ENCODE measurements at places on chromosomes 6 and 20.

GRCh38 chr6:118918329-118918725 is 16.6 kb downstream of the MCM9 start:
- H3K4me1 ChIP-seq = no peaks in the 10 kb centered on the region
- no peak overlapping the region for H3K27ac ChIP-seq
- H3K4me3 ChIP-seq = no peak overlapping the region
- peaks cover 10% of the 10 kb centered on the region for H3K36me3 ChIP-seq

DNA sequence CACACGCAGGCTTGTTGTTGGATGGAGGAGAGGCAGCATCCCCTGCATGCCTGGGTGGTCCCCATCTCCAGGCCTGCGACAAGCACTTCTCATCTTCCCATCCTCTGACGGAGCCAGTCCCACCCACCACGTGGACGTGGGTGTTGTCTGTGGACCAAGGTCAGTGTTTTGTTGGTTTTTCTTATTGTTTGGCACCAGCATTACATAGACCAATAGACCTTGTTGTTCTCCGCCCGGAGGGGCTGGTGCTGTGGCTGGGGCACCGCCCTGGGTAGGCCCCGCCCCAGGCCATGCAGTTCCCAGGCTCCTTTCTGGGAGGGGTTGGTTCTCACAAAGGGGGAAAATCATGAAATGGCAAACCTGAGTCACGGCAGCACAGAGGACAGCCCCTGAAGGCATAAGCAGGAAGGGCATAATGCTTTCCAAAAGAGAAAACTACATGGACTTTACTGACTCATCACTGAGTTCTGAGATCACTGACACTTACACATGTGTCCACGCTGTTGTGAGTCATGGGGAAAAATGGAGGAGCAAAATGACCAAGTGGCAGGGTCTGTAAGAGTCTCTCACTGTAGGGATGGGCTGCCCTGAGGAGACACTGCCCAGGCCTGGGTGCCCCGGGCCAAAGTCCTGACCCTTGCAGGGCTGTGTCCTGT is 90.8 kb downstream of the THBS2 start:
- no peak overlapping the region for H3K27ac ChIP-seq
- no peaks in the 10 kb centered on the region for H3K36me3 ChIP-seq
- no peak overlapping the region for H3K4me3 ChIP-seq

DNA sequence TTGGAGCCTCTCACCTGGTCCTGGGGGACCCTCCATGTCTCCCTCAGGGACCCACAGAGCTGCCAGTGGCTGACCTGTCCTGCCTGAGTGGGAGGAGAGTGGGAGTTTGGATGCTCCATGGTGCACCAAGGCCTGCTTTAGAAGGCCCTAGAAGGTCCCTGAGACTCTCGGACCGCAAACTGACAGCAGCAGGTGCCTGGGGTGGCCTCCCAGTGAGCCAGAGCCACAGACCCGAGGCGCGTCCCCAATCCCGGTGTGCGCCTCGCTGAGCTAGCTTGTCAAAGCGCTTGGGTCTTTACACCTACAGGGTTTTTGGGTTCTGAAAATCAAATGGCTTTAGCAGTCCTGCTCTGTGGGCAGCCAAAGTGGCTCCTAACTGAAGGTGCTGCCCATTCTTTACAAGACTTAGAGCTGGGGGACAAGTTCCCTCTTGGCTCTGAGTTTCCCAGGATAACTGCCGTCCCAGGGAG is 4.9 kb downstream of the MYT1 start:
- no peak overlapping the region for H3K4me3 ChIP-seq
- peaks cover 5% of the 10 kb centered on the region for H3K27me3 ChIP-seq
- H3K4me1 ChIP-seq = peaks cover 15% of the 10 kb centered on the region
- no peak overlapping the region for H3K27ac ChIP-seq
- no peaks in the 10 kb centered on the region for H3K36me3 ChIP-seq

DNA sequence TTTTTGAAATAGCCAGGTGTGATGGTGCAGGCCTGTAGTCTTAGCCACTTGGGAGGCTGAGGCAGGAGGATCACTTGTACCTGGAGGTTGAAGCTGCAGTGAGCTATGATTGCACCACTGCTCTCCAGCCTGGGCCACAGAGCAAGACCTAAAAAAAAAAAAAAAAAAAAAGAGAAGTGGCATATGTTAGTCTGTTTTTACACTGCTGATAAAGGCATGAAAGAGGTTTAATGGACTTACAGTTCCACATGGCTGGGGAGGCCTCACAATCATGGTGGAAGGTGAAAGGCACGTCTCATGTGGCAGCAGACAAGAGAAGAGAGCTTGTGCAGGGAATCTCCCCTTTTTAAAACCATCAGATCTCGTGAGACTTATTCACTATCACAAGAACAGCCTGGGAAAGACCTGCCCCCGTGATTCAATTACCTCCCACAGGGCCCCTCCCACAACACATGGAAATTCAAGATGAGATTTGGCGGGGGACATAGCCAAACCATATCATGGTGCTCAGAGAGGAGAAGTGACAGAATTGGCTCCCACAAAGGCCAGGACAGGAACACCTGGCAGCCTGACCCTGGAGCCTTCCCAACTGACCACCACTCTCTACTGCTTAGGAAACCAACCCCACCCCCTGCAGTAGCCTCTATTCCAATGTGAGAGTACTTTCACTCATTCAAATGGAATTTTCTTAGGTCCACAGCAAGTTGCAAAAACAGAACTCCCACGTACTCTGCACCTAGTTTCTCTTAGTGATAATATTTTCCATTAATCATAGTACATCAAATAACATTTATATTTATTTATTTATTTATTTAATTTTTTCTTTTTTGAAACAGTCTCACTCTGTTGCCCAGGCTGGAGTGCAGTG is 29.8 kb downstream of the ARHGAP40 start:
- H3K27me3 ChIP-seq = peaks cover 9% of the 10 kb centered on the region
- H3K4me3 ChIP-seq = no peak overlapping the region
- H3K27ac ChIP-seq = no peak overlapping the region
- H3K4me1 ChIP-seq = no peaks in the 10 kb centered on the region

- H3K27ac ChIP-seq = no peak overlapping the region
- H3K4me1 ChIP-seq = peaks cover 74% of the 10 kb centered on the region
- H3K27me3 ChIP-seq = no peaks in the 10 kb centered on the region
- H3K36me3 ChIP-seq = no peaks in the 10 kb centered on the region
- DNase-seq = no peak
- H3K4me3 ChIP-seq = no peak overlapping the region
Observed at GRCh38 chr6:53530346-53530745, 14.6 kb downstream of the GCLC start.

- peak overlapping the region; percentile 93 for H3K4me3 ChIP-seq
- H3K27ac ChIP-seq = peak overlapping the region; percentile 99
- H3K36me3 ChIP-seq = no peaks in the 10 kb centered on the region
- DNase-seq = no peak
- H3K4me1 ChIP-seq = peaks cover 49% of the 10 kb centered on the region
- peaks cover 6% of the 10 kb centered on the region for H3K27me3 ChIP-seq
Observed at GRCh38 chr6:34697544-34697836, 923 bp upstream of the ILRUN start.

DNA sequence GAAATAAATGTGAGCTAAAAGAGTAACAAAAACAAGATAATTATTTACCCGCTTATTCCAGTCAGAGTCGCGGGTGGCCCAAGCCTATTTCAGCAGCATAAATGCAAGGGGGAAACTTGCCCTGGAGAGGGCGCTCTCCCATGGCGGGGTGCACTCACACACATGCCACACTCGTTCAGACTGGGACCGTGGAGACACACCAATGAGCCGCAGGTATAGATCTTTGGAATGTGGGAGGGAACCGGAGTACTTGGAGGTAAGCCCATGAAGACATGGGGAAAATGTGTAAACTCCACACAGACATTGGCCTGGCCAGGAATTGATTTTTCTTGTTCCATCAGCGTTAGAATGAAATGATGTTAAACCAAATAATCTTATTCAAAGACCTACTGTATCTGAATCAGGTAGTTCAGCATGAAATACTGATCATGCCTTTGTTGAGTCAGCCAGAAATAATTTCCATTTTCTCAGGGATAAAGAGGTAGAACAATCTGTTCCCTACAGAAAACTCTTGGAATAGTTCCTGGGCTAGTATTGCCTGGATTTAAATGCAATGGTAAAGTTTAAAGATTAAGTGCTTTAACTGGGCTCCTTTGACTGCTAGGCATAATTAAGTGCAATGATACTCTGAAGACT is 191.5 kb downstream of the MCHR2 start:
- no peaks in the 10 kb centered on the region for H3K36me3 ChIP-seq
- H3K27ac ChIP-seq = no peak overlapping the region
- DNase-seq = no peak
- H3K27me3 ChIP-seq = peaks cover 7% of the 10 kb centered on the region
- H3K4me1 ChIP-seq = no peaks in the 10 kb centered on the region
- H3K4me3 ChIP-seq = no peak overlapping the region

DNA sequence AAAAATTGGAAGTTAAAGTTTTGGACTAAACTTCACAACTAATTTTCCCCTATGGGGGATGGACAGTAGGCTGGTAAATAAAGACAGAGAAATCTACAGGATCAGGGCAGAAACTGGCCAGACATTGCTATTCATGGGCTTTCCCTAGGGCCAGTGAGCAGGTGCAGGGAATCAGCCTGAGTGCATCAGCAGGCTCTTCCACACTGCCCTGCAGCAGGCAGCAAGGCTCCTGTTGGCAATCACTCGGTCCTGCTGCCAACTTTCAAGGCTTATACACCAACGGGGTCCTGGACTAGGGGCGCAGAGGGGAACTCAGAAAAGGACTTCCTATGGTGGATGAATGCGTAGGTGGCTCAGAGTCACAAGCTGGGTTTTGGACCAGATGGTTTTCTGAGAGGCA is 59.8 kb upstream of the NHSL1 start:
- peaks cover 5% of the 10 kb centered on the region for H3K27me3 ChIP-seq
- H3K27ac ChIP-seq = no peak overlapping the region
- no peaks in the 10 kb centered on the region for H3K4me1 ChIP-seq

- no peak overlapping the region for H3K4me3 ChIP-seq
- H3K4me1 ChIP-seq = peaks cover 11% of the 10 kb centered on the region
- peak overlapping the region; percentile 53 for H3K27ac ChIP-seq
- H3K27me3 ChIP-seq = no peaks in the 10 kb centered on the region
- peaks cover 9% of the 10 kb centered on the region for H3K36me3 ChIP-seq
Observed at GRCh38 chr20:37201827-37202162, 22.4 kb upstream of the MROH8 start.

- H3K4me3 ChIP-seq = no peak overlapping the region
- H3K4me1 ChIP-seq = peaks cover 18% of the 10 kb centered on the region
Observed at GRCh38 chr20:25257756-25258475, 10.0 kb downstream of the PYGB start.

GRCh38 chr6:16243664-16244063 is 5.3 kb downstream of the GMPR start:
- H3K27me3 ChIP-seq = no peaks in the 10 kb centered on the region
- no peak overlapping the region for H3K27ac ChIP-seq
- DNase-seq = no peak
- H3K4me3 ChIP-seq = no peak overlapping the region
- H3K36me3 ChIP-seq = no peaks in the 10 kb centered on the region

DNA sequence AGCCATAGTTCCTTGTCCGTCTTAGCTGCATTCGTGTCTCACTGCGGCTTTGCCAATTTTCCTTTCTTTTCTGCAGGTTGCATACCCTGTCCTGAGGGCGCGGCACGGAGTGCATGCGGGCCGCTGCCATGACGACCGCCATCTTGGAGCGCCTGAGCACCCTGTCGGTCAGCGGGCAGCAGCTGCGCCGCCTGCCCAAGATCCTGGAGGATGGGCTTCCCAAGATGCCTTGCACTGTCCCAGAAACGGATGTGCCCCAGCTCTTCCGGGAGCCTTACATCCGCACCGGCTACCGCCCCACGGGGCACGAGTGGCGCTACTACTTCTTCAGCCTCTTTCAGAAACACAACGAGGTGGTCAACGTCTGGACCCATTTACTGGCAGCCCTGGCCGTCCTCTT is 17.1 kb upstream of the EFHC1 start:
- no peak for DNase-seq
- H3K4me3 ChIP-seq = no peak overlapping the region
- peaks cover 21% of the 10 kb centered on the region for H3K4me1 ChIP-seq
- no peaks in the 10 kb centered on the region for H3K27me3 ChIP-seq
- H3K36me3 ChIP-seq = peaks cover 21% of the 10 kb centered on the region

DNA sequence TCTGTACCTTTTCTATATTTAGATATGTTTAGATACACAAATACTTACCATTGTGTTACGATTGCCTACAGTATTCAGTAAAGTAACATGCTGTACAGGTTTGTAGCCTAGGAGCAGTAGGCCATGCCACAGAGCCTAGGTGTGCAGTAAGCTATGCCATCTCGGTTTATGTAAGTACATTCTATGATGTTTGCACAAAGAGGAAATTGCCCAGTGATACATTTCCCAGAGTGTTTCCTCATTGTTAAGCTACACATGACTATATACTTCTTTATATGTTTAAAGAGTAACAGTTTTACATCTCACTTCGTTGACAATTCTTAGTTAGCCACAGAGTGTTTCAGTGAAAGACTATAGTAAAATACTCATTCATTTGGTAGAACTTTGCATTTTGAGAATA is 51.5 kb downstream of the SLC35F1 start:
- no peaks in the 10 kb centered on the region for H3K36me3 ChIP-seq
- H3K4me1 ChIP-seq = no peaks in the 10 kb centered on the region
- DNase-seq = no peak
- no peak overlapping the region for H3K27ac ChIP-seq

- H3K4me3 ChIP-seq = peak overlapping the region; percentile 97
- H3K27ac ChIP-seq = peak overlapping the region; percentile 97
- DNase-seq = peak; percentile 42
- H3K36me3 ChIP-seq = no peaks in the 10 kb centered on the region
- H3K4me1 ChIP-seq = peaks cover 25% of the 10 kb centered on the region
Observed at GRCh38 chr6:2221726-2222274, 23.6 kb downstream of the GMDS start.

GRCh38 chr6:16832043-16832567 is 70.8 kb upstream of the ATXN1 start:
- peaks cover 5% of the 10 kb centered on the region for H3K27me3 ChIP-seq
- no peak overlapping the region for H3K4me3 ChIP-seq
- no peak for DNase-seq

GRCh38 chr6:112037783-112038216 is 16.1 kb upstream of the CCN6 start:
- DNase-seq = no peak
- H3K36me3 ChIP-seq = no peaks in the 10 kb centered on the region
- H3K4me3 ChIP-seq = no peak overlapping the region
- peaks cover 7% of the 10 kb centered on the region for H3K4me1 ChIP-seq

GRCh38 chr6:41578217-41579087 is 32.3 kb downstream of the FOXP4 start:
- H3K27me3 ChIP-seq = no peaks in the 10 kb centered on the region
- no peaks in the 10 kb centered on the region for H3K36me3 ChIP-seq
- H3K27ac ChIP-seq = no peak overlapping the region
- DNase-seq = no peak
- H3K4me3 ChIP-seq = no peak overlapping the region
- H3K4me1 ChIP-seq = no peaks in the 10 kb centered on the region

GRCh38 chr6:117346142-117346930 is 79.4 kb downstream of the ROS1 start:
- H3K4me1 ChIP-seq = no peaks in the 10 kb centered on the region
- H3K36me3 ChIP-seq = no peaks in the 10 kb centered on the region
- no peak overlapping the region for H3K27ac ChIP-seq
- peak; percentile 13 for DNase-seq

GRCh38 chr6:150214310-150214709 is 71.5 kb downstream of the PPP1R14C start:
- no peak overlapping the region for H3K4me3 ChIP-seq
- DNase-seq = no peak
- H3K36me3 ChIP-seq = no peaks in the 10 kb centered on the region
- no peak overlapping the region for H3K27ac ChIP-seq
- no peaks in the 10 kb centered on the region for H3K4me1 ChIP-seq
